ENCODE measurements at places on chromosomes 2 and 18.

DNA sequence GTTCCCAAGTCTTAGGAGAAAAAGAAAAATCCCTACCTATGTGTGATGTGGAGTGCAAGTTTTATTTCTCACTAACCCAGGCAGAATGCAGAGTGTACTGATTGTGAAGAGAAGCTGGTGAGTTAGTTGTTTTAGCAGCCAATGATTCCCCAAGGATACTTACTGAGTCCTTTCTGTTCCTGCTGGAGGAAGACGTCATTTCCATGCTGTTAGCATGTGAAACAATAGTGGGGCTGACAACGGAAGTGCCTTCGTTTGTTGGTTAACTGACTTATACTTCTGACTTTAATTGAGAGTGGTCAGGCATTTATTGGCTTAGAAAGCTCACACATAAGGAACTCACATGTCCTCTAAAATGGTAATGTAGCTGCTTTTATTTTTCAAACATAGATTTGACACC, 180.6 kb downstream of the MC4R start:
- DNase-seq, result no peak

DNA sequence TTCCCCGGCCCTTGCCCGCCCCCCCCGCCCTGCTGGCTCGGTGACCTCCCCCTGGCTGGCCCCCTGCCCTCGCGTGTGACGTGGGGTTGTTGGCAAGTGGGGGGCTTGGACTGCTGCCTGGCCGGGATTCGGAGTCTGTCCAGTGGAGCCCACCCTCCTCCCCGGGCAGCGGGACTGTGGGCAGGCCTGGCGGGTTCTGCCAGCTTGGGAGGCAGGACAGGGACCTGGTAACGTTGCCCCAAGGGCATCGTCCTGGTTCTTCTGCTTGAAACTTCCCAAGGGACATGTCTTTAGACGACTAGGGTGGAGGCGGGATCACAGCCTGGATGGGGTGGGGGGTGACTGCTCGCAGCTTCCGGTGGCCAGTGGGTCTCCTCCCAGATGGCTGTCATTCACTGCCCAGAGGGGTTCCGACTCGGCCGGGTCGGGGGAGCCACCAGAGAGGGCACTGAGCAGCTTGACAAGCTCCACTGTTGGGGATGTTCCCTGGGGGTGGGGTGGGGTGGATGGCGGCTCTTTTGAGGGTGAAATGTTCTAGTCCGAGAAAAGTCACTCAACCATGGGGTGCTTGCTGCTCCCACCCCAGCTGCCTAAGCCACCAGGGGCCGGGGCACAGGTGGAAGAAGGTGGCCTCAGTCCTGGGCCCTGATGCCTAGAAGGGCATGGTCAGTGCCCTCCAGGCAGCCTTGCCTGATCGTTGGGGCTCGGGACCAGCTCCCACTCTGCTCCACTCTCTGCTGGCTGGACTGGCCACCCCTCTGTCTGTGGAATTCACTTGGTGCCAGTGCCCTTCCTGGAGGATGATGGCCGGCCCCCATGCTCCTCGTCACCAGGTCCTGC, 4.3 kb upstream of the HS6ST1 start:
- DNase-seq, result no peak

GRCh38 chr2:239259603-239260298, 141.1 kb downstream of the HDAC4 start:
- no peak for DNase-seq

DNA sequence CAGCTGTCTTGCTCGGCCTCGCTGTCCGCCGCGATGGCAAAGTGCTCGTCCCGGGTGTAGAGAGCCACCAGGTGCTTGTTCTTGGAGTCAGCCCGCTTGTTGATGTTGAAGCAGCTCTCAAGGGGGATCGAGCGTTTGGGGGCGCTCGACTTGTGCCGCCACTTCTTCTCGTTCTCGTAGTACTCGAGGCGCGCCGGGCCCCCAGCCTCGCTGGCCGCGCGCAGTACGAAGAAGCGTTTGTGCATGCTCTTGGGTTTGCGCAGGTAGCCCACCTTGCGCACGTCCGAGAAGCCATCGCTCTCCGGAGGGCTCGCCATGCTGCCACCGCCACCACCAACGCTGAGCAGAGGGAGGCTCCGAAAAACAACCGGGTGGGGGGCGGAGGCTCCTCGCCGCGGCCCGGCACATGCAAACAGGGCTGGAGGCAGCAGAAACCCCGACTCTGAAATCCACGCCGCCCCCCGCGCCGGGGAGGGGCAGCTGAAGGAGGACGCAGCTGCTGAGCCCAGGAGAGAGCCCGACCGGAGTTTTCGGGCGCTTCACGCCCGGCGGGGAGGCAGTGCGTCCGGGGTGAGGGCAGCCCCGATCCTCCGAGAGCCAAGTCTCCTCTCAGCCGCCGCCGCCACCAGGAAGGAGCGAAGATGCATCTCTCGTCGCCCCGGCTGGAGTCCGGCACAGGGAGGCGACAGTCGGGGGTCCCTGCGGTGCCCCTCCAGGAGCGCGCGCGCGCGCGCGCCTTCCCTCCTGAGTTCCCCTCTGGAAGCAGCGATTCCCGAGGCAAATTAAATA, 1.0 kb downstream of the IRS1 start:
- no peak for DNase-seq

- no peak for DNase-seq
Measured at GRCh38 chr2:177641331-177641730, 248.8 kb downstream of the AGPS start.

GRCh38 chr2:239316562-239317465, 84.0 kb downstream of the HDAC4 start:
- no peak for DNase-seq

DNA sequence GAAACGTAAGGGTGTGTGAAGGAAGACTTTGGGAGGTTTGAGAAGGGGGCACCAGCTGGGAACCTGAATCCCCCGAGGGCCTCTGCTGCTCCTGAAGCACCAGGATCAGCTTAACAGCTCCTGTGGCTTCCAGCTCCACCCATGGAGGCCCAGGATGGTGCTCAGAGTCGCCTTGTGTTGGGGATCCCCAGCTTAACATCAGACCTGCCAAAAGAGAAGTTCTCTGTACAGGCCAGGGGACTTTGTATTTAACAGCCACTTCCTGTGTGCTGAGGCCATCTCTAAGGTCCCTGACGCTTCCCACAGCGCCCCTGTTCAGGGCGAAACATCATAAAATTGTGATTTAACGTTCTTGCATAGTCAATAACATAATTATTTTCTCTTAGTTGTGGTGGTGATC, 77.5 kb downstream of the NCK2 start:
- DNase-seq, result no peak

GRCh38 chr2:109475531-109476210, 138.1 kb downstream of the SEPTIN10 start:
- DNase-seq, result no peak

DNA sequence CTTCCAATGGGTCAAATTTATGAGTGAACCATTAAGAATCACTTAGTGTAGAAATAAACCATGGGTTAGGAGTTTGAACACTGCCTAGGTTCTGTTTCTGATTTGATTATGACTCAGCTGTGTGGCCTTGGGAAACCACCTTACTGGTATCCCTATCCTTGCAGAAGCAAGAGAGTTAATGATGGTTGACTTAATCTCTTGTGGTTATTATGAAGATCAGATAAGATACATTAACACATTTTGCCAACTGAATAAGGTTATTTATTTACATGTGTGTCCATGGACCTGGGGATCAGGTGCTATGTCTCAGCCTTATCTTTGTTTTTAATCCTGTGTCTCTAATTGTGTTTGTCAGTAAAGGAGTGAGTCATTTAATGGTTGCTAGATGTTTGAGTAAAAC, 5.4 kb upstream of the KCNJ13 start:
- DNase-seq, result no peak

DNA sequence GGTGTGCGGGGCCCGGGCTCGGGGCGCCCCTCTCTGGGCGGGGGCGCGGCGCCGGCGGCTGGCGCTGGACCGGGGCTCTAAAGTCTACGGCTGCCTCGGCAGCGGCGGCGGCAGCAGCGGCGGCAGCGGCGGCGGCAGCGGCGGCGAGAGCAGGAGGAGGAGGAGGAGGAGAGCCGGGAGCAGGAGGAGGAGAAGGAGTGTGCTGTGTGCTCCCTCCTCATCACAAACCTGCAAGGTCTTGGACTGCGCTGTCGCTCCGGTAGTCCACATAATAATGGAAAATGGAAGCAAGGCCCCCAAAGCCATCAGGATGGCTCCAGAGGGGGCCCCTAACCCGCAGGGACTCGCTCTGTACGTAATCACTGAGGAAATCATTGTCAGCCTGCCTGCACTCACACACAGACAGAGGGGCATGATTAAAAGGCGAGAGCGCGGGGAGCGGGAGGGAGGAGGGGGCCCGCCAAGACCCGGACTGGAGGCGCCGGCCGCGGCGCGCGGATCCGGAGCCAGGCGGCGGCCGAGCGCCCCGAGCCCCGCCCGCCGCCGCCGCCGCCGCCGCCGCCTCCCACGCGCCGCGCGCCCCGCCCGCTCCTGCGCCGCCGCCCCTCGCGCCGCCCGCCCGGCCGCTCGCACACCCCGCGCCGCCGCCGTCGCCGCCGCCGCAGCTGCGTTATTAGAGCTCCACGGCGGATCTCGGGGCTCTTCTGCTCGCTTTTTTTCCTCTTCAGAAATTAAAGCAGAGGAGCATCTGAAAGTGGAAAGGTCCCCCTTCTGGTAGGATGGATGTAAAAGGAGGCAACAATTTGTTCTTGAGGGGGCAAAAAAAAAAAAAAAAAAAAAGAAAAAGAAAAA, at the start of gene ZNF521:
Gene ZNF521, minus strand, starts transcription at position 390 of the 852 bp plus-strand sequence. CDS start 1,220 bp downstream, outside the sequence.
- DNase-seq, result no peak

DNA sequence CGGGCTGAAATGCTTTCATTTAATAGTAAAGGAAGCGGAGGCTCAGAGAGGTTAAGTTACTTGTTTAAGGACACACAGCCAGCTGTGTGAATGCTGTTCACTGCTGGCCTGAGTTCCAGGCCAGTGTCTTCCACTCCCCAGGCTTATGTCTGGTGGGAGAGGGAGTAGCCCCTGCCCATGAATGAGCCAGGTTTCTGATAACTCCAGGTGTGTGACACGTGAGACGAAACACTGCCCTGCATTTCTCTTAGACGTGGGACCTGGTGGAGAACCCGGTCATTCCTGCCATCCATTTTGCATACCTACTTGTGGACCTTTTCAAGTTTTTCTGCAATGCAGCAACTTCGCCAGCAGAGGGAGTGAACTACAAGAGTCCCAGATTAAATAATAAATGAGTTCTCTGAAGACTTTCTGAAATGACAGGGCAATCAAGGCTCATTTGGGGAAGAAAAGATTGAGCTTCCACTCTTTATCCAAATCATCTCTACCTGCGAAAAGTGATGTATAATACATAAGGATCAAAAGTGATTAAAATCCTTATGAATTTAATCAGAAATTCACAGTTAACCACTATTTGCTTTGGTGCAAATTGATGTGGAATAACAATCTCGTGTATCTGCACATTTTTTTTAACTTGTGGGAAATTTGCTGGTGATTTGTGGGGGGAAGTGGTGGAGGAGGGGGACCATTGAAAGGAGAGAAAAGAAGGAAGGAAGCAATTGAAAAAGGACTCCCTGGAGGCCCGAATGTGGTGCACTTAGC, 79.4 kb upstream of the ASB18 start:
- no peak for DNase-seq

DNA sequence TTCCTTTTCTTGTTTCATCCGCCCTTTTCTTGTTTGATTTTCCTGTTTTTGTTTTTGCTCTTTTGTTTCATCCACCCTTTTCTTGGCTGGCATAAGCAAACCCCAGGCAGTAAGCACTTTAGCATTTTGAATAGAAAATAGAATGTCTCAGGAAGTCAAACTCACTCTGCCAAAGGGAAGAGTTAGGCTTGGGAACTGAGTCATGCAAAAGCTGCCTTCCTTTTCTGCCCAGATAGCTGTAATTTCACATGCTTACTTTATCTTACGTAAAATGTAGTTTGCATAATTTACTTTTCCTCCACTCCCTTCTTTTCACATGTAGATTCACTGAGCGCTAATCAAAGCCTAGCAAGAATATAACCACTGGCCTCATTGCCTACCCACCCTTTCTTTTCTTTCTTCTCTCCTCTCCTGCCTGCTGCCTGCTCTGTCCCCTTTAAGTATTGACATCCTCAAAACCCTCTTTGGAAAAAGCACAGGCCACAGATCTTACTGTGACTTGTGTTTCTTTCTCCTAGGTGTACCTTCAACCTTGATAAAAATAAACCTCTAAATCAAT, 48.4 kb downstream of the CNGA3 start:
- DNase-seq, result no peak

DNA sequence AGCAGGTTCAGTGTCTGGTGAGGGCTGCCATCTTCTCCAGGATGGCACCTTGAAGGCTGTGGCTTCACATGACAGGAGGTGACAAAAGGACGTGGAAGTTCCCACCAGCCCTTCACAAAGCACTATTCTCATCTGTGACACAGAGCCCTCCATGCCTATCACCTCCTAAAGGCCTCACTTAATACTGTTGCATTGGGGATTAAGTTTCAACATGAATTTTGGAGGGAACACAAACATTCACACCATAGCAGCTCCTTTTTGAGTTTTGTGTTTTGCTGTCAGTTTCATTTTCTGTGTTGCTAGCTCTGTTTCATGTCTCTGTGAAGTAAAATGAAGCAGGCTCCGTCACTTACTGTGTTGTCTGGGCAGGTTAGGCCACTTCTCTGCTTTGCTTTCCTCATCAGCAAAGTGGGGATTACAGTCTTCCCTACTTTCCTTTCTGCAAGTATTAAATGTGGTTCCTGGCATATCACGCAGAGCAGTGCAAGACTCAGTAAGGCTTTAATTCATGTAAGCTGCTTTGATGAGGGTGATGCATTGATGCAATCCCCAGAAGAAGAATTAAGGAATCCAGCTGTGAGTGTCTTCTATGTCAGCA, 31.6 kb downstream of the LIMS1 start:
- DNase-seq, result no peak

DNA sequence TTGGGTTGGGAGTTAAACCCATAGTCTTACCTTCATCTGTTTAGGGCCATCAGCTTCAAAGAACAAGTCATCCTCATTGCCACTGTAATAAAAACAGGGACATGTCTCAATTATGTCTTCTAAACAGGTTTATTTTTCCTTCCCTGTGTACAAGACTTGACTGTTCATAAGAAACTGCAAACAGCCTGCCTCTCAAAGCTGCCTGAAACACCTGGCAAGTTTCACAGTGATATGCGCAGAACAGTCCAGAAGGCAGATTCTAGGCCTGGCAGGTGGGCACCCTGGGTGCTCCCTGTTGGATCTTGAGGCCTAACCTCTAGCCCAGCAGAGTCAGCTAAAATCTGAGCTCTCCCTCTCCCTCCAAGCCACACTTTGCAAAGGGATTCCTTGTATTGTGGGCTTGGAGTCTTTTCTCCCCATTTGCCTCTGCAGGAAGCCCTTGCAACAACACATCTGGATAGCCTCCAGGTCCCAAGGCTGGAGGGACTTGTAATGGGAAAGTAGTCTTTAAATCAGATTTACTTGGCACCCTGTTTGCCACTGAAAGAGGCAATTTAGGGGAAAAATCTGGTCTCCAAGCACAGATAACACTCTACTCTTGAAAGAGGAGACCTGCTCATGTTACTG, 930 bp downstream of the IL1B start:
- no peak for DNase-seq

DNA sequence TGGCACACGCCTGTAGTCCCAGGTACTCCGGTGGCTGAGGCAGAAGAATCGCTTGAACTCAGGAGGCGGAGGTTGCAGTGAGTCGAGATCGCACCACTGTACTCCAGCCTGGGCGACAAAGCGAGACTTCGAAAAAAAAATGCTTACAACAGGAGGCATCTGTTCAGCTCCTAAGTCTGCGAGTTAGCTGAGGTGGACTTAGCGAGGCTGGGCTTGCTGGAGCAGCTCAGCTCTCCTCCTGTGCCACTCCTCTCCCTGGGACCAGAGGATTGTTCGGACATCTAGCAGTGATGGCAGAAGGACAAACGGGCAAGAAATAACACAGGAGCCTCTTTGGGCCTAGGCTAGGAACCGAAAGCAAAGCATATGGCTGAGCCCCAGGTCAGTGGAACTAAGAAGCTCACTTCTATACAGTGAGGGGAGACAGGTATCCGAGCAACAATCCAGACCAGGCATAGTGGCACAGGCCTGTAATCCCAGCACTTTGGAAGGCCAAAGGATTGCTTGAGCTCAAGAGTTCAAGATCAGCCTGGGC, 260.1 kb downstream of the GLI2 start:
- no peak for DNase-seq
